NAMALWA (cell line): ENCODE measurements at places on chromosomes 3 and 15.

- no peak for DNase-seq
These were observed at the start of gene LAMB2 for GRCh38 chr3:49132437-49133225. Gene LAMB2 (minus strand): TSS chr3:49133050. CDS start chr3:49132867, 183 bp downstream.

GRCh38 chr3:120382941-120383447 is 33.8 kb upstream of the LRRC58 start:
- no peak for DNase-seq

GRCh38 chr3:141735770-141736465 is 2.2 kb upstream of the RNF7 start:
- no peak for DNase-seq

- no peak for DNase-seq
These were observed 19.2 kb downstream of the CPA3 start for GRCh38 chr3:148884261-148884660.

- no peak for DNase-seq
These were observed 282.7 kb upstream of the RORA start for GRCh38 chr15:61511756-61512155.

- no peak for DNase-seq
These were observed 403.4 kb upstream of the SUCLG2 start for GRCh38 chr3:68057637-68058320.

- DNase-seq = no peak
These were observed 863.2 kb downstream of the GBE1 start for GRCh38 chr3:80898211-80898610.

DNA sequence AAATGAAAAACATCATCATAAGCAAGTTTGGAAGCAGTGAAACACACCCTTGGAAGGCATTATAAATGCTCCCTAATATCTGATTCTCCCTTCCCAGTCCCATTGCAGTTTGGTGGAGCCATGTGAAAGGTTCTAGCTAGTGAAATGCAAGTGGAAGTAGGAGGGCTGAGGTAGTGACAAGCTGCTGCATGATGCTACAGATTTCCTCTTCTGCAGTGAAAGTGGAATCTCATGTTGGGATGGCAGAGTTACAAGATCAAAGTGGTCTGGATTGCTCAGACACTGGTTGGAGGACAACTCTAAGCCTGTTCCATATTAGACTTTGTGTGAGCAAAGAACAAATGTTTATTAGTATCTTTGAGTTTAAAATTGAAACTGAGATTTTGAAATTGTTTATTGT is 3.3 kb upstream of the PDCD6IP start:
- DNase-seq = no peak

DNA sequence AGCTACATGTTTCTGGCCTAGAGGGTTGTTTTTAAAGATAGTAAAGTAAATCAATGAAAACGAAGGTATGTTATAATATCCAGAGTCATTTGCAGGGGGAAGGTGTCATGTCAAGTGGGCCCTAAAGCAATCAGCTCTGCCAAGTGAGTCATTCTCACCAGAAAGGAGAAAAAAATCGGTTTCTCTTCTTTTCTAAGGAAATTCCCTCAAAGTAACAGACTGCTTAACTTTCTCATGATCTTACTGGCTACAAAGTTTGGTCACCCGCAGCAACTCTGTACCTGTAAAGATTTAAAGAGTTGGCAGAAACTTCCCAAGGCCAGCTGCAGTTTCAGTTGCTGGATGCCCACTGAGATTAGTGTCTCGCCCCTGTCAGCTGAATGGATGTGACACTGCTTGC is 5.5 kb upstream of the FSIP1 start:
- DNase-seq = no peak

- DNase-seq = no peak
These were observed 204.0 kb downstream of the OSBPL10 start for GRCh38 chr3:31777092-31777491.
